Astrocyte of the hippocampus (primary cell): ENCODE measurements at places on chromosomes 4 and X.

GRCh38 chr4:141802333-141802732, 165.9 kb downstream of the IL15 start:
- peak; percentile 78 for DNase-seq

- peak; percentile 1 for DNase-seq
These were observed 386.9 kb upstream of the MAOA start for GRCh38 chrX:43269201-43269600.

DNA sequence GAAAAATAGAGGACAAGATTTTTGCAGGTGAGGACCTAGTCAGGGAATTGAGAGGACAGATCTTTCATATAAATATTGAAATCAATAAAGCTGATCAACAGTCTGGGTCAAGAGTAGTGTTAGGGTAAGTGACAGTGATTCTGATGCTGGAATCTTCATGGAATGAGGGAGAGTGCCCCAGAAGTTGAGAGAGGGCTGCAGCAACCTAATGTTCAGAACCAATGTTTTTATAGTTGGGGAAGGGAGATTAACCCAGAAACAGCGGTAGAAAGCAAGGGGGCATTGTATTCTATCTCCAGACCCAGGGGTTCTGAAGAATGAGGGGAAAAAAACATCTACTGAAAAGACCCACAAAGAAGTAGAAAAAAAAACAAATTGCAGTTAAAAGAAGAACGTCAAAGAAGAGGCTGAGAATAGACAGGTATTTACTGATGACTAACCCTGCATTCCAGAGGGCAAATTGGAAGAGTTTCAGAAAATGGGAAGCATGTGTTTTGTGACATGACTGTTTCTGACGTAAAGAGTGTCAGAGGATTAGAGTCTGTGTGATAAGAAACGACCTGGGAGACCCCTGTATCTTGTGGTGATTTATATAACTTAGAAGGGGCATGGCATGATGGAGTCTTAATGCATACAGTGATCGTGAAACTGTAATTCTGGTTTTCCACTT, 819.6 kb upstream of the EPHA5 start:
- DNase-seq: peak; percentile 86

- DNase-seq: peak; percentile 56
These were observed 531 bp downstream of the DGKQ start for GRCh38 chr4:972651-973424.

GRCh38 chr4:54233697-54234496, 4.8 kb downstream of the PDGFRA start:
- DNase-seq: peak; percentile 92

DNA sequence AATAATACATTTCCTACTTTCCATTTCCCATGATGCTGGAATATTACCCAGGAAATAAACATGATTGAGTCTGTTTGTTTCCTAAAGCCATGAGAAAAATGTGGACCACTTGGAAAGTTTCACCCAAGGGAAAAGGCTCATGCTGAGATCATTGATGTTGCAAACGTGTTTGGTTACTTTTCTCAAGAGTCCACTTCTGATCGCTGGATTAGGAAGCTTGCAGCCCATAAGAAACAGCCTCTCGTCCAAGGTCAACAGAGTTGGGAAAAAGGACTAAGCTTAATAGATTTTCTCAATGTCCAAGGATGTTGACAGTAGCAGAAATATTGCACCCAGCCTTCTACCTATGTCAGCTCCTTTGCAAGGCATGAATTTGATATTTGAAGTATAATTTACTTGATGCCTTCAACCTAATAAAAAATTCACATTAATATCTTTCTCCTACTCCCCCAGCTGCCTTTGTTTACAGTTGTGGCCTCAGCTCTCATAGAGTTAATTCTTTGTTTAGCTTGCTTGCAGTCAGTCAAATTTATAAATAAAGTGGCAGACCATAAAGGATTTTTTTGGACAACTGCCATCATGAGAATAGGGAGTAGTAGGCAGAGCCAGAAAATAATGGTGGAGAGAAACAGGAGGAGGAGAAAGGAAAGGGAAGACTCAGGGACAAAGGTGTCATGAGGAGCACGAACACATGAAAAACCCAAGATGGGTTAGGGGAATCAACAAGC, 65.6 kb upstream of the BLTP1 start:
- peak; percentile 3 for DNase-seq

- DNase-seq: peak; percentile 81
These were observed 104.0 kb downstream of the PHEX start for GRCh38 chrX:22135994-22136684.

DNA sequence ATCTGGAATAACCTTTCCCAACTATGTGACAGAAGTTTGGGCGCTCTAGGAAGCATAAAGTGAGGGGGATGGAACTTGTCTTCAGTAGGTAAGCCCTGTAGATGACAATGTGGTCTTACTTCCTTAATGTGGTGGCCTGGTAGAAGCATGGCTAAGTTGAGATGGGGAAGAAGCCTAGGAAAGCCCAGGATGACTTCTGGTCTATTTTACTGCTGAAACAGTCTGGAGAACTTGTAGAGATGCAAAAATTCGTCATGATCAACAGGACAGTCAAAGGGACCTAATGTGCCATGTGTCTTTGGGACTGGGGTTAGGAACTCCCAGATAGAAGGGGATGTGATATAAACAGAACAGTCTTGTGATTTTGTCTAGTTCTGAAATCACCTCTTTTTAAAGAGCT, 40.8 kb downstream of the CCNG2 start:
- no peak for DNase-seq

DNA sequence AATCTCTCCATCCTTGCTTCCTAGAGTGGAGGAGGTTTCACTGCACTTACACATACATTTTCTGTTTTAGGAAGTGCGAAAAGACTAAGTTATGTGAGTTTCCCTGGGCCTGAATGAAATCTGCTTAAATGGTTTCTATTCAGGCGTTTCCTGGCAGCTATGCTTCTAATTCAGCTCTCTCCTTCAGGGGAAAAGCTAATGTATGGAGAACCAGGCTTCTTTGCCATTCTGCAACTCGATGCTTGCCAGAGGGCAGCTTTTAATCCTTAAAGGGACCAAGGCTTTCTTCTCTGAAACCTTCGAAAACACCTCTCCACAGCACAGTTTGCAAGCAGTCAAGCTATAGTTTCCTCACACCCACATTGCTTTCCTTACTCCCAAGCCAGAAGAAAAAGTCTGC, 89.5 kb upstream of the ARX start:
- no peak for DNase-seq

- DNase-seq: no peak
These were observed 796.8 kb downstream of the ARAP2 start for GRCh38 chr4:35447474-35447873.

DNA sequence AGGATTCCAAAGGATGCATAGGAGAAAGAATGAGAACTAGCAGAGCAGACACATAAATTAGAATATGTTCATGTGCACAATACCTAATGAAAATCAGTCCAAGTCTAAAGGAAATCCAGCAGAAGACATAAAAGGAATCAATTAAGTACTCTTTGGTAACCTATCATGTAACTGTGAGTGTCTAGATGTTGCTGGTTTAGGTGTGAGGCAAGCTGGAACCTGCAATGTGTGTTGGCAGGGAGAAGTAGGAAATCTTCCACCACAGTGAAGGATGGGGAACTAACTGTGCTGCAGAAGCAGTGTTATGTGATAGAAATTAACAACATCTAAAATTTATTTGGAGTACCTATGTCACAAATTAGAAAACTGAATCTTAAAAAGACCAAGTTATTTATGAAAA, 330.8 kb upstream of the DKK2 start:
- DNase-seq: no peak

DNA sequence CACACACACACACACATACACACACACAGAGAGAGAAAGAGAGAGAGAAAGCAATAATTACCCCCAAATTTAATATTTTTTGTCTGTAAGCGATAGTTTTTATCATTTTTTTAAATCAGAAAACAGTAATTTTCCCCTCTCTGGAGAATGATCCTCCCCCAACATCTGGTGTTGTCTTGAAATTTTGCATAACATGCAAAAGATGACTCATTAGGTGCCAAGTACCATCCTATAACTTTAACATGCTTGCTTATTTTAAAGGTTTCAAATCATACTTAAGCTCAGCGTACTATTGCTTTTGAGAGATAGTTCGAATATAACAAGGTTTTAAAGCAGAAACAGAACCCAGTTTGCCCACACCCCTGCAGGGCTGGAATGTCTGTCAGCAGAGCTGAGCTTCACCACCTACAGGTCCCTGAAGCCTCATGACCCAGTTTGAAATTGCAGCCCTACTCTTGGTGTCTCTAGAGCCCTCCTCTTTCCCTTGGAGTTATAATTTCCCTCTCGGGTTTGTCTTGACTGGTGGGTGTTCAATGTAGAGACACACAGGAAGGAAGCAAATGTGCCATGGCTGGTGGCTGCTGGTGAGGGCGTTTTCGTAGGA, 175.0 kb upstream of the HS3ST1 start:
- no peak for DNase-seq

DNA sequence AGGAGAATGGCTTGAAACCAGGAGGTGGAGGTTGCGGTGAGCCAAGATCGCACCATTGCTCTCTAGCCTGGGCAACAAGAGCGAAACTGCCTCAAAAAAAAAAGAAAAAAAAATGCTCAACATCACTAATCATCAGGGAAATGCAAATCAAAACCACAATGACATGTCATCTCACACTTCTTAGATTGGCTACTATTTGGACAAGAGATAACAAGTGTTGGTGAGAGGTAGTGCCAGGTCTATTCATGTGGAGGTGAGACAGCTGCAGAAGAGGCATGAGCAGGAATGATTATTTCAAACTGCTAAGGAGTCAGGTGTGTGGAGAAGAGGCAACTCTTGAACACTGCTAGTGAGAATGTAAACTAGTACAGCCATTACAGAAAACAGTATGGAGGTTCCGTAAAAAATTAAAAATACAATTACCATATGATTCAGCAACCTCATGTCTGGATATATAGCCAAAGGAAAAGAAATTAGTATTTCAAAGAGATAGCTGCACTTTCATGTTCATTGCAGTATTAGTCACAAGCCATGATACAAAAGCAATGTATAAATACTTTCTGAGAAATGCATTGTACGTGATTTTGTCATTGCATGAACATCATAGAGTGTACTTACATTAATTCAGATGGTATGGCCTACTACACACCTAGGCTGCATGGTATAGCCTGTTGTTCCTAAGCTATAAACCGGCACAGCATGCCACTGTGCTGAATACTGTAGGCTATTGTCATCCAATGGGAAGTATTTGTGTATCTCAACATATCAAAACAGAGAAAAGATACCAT, 75.3 kb downstream of the TMEM144 start:
- DNase-seq: peak; percentile 22

DNA sequence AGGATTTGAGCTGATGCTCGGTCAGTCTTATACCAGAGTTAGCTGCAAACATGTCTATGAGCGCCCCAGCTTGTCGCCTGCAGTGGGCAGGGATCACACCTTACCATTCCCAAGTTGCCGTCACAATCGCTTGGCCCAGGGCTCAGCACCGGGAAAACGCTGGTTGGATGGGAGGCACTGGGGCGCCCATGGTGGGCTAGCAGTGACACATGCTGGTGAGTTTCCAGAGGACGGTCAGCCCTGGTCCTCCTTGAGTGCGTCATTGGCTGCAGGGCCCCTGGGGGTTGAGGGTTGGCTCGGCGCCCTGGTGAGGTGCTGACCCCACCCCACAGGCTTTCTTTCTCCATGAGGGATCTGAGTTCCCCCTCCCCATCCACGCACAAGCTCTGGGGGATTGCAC, 50.4 kb downstream of the SORCS2 start:
- DNase-seq: no peak

- DNase-seq: no peak
These were observed 1072.3 kb upstream of the PCDH10 start for GRCh38 chr4:132076829-132077228.

DNA sequence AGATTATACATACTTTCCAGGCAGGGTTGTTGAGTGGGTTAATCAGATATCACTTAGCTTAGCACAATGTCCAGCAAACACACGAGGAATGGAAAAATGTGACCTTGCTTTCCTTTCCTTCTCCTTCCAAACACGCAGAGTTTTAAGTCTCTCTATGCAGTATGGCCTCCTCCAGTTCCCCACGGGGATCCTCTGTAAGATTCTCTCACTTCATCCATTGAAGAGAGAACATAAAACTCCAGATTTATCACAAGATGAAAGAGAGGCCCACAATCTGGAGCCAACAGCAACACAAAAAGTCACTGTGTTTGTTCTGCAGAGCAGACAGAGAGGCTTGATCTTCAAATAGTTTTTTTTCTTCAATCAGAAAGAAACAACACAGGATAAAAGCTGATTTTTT, 336.8 kb upstream of the CLNK start:
- no peak for DNase-seq
